ENCODE measurements at places on chromosomes 16 and 17. TPM values are rescaled to one million over a fixed set of nuclear protein-coding genes. Genes with fewer than 3 reads are reported as not detected.

DNA sequence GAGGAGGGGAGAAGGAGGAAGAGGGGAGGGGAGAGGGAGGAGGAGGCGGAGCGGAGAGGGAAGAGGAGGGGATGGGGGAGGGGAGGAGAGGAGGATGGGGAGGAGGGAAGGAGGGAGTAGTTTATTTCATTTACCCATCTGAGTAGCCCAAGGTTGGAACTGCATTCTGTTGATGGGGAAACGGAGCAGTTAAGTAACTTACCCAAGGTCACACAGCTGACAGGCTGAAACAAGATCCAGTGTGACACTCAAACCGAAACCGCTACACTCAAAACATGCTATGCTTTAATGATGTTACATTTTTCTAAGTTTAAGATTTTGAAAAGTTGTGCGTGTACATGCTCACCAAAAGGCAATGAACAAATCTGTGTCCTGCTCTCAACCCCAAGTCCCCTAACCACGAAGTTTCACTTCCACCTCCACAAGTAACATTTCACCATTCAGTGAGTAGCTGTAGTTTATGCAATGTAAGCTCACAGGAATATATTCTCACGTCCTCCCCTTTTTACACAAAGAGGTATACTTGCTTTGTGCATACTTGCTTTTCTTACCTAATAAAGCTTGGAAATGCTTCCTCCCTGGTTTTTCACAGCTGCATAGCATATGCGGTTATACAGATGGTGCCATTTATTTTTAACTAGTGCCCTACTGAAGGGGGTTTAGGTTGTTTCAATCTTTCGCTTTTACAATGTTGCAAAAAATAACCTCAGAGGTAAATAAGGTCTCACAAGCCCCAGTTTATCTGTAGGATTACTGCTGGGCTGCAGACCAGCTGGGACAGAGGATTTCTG is 275.3 kb downstream of the PARN start:
- H3K4me1 ChIP-seq: peaks cover 39% of the 10 kb centered on the region
- peak; percentile 100 for DNase-seq
- H3K27me3 ChIP-seq: no peaks in the 10 kb centered on the region
- H3K36me3 ChIP-seq: no peaks in the 10 kb centered on the region

DNA sequence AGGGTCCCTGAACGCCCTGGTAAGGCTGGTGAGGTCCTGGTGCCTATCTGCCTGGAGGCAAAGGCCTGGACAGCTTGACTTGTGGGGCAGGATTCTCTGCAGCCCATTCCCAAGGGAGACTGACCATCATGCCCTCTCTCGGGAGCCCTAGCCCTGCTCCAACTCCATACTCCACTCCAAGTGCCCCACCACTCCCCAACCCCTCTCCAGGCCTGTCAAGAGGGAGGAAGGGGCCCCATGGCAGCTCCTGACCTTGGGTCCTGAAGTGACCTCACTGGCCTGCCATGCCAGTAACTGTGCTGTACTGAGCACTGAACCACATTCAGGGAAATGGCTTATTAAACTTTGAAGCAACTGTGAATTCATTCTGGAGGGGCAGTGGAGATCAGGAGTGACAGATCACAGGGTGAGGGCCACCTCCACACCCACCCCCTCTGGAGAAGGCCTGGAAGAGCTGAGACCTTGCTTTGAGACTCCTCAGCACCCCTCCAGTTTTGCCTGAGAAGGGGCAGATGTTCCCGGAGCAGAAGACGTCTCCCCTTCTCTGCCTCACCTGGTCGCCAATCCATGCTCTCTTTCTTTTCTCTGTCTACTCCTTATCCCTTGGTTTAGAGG is 23.5 kb upstream of the BEAN1 start:
- H3K36me3 ChIP-seq: no peaks in the 10 kb centered on the region
- no peak overlapping the region for H3K4me3 ChIP-seq
- H3K27ac ChIP-seq: no peak overlapping the region
- DNase-seq: no peak
- peaks cover 4% of the 10 kb centered on the region for H3K27me3 ChIP-seq
- peaks cover 4% of the 10 kb centered on the region for H3K4me1 ChIP-seq

DNA sequence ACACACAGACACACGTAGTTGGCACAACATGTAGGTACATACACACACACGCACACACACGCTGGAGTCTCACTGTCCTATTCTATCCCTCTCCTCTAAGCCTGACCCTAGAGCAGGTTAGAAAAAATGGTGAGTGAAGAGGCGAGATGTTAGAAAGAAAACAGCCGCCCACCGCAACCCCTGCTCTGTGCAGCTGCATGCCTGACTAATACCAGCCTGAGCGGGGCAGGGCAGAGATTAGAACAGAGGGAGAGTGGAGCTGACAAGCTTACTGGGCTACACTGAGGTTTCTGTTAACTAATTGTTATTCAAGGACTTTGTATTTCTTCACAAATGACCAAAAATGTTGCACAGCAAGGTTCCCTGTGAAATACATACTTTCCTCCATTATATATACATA is 59.8 kb downstream of the AMFR start:
- no peaks in the 10 kb centered on the region for H3K27me3 ChIP-seq
- H3K36me3 ChIP-seq: peaks cover 33% of the 10 kb centered on the region
- no peaks in the 10 kb centered on the region for H3K4me1 ChIP-seq

- H3K4me3 ChIP-seq: no peak overlapping the region
- H3K27me3 ChIP-seq: no peaks in the 10 kb centered on the region
- no peak overlapping the region for H3K27ac ChIP-seq
- H3K36me3 ChIP-seq: peaks cover 1% of the 10 kb centered on the region
- no peaks in the 10 kb centered on the region for H3K4me1 ChIP-seq
Observed at GRCh38 chr16:46573008-46573833, 48.0 kb downstream of the SHCBP1 start.

DNA sequence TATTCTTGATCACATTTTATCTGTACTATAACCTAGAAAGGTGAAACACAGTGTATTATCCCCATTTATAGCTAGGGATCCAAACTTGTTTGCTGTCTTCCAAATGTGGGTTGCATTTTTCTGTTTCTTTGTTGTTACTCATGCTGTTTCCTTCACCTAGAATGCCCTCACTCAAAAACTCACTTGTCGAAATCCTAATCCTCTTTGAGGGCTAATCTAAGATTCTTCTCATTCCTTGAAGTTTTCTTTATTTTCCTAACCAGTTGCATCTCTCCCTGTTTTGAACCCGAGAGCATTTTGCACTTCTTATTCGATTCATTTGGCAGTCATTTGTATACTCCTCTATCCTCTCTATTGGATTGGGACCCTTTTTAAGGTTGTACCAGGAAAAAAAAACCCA is 9.6 kb downstream of the CALCOCO2 start:
- H3K27ac ChIP-seq: peak overlapping the region; percentile 60
- H3K4me1 ChIP-seq: peaks cover 43% of the 10 kb centered on the region
- no peak for DNase-seq
- H3K27me3 ChIP-seq: no peaks in the 10 kb centered on the region
- H3K4me3 ChIP-seq: 0 out of 2 replicates have a peak overlapping the region, but pooled peaks have one; percentile 40

GRCh38 chr16:11156401-11156800 is 99.6 kb downstream of the SOCS1 start:
- H3K27me3 ChIP-seq: no peaks in the 10 kb centered on the region
- H3K4me1 ChIP-seq: peaks cover 7% of the 10 kb centered on the region
- DNase-seq: no peak

DNA sequence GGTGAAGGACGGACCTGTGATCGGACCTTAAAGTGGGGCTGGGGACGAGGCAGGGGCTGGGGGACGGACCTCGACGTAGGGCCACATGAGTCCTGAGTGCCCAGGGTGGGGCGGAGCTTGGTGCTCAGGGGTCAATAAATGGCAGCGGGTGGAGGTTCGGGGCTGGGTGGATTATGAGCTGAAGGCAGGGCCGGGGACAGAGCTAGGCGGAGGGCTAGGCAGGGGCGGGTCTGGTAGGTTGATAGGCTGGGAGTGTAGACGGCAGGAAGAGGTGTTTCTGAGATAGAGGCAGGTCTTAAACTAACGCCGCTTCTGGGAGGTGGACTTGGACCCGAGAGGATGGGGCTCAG is 733 bp downstream of the CHRNB1 start:
- H3K36me3 ChIP-seq: no peaks in the 10 kb centered on the region
- peak overlapping the region; percentile 55 for H3K4me3 ChIP-seq
- no peak overlapping the region for H3K27ac ChIP-seq
- DNase-seq: no peak
- peaks cover 12% of the 10 kb centered on the region for H3K4me1 ChIP-seq
- H3K27me3 ChIP-seq: peaks cover 5% of the 10 kb centered on the region

GRCh38 chr16:56793492-56793891 is 63.6 kb downstream of the NUP93 start:
- no peaks in the 10 kb centered on the region for H3K4me1 ChIP-seq
- no peak for DNase-seq
- no peaks in the 10 kb centered on the region for H3K36me3 ChIP-seq
- no peaks in the 10 kb centered on the region for H3K27me3 ChIP-seq

DNA sequence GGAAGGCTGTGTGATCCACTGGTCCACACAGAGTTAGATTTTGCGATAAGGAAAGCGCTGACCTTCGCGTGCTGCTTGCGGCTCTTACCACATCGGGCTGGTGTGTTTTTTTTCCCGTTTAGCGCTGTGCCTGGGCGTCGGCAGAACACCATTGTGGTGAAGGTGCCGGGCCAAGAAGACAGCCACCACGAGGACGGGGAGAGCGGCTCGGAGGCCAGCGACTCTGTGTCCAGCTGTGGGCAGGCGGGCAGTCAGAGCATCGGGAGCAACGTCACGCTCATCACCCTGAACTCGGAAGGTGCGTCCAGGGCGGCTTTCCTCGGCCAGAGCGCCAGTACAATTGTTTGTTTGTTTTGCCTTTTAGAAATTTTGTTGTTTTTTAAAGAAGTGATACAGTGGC is 54.7 kb downstream of the BANP start:
- H3K27me3 ChIP-seq: no peaks in the 10 kb centered on the region
- no peaks in the 10 kb centered on the region for H3K4me1 ChIP-seq
- H3K27ac ChIP-seq: no peak overlapping the region
- DNase-seq: no peak

GRCh38 chr17:29572691-29573557 is 4.4 kb downstream of the TP53I13 start:
- 0 out of 2 replicates have a peak, but pooled peaks cover 4% of the 10 kb centered on the region for H3K4me1 ChIP-seq
- no peaks in the 10 kb centered on the region for H3K27me3 ChIP-seq
- peaks cover 15% of the 10 kb centered on the region for H3K36me3 ChIP-seq
- no peak for DNase-seq
- no peak overlapping the region for H3K4me3 ChIP-seq

The MPDU1 gene
- total RNA-seq: 44.3 TPM

The OTOP2 gene
- total RNA-seq: not detected

The TNFRSF13B gene
- 161 TPM for total RNA-seq

The TBC1D3E gene
- total RNA-seq: not detected
